Right hindlimb (tissue), 1 donor: ENCODE measurements at places on chromosomes 6 and 20.

DNA sequence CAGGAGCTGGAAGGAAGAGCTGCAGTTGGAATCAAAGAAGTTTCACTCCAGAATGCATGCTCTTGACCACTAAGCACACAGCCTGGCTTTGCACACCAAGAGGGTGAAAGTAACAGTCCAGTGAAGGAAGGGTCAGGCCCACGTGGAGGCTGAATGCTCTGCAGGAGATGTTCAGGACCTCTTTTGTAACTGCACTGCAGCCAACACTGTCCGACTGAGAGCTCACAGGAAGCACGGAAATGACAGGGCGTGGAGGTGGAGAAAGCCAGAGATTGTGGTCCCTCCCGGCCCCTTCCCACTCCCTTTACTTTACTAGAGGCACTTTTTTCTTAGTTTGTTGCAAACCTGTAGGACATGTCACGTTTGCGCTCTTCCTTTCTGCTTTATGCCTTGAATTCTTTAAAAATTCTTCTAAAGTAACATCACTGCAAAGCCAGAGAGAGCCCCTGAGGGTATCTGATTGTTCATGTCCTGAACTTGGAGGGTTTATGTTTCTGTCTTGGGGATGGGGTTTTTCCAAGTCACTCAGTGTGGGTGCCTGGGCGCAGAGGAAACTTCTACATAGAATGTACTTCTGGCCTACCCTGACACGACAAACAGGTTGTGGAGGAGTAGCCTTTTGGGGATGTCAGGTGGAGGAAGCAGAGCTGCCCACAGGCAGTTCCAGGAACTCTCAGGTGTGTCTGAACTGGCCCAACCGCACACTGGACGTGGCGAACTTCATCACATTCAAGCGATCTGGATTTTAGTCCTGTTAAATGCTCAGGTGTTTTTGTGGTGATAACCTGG, 40.9 kb downstream of the JAG1 start:
- DNase-seq = peak; percentile 45

DNA sequence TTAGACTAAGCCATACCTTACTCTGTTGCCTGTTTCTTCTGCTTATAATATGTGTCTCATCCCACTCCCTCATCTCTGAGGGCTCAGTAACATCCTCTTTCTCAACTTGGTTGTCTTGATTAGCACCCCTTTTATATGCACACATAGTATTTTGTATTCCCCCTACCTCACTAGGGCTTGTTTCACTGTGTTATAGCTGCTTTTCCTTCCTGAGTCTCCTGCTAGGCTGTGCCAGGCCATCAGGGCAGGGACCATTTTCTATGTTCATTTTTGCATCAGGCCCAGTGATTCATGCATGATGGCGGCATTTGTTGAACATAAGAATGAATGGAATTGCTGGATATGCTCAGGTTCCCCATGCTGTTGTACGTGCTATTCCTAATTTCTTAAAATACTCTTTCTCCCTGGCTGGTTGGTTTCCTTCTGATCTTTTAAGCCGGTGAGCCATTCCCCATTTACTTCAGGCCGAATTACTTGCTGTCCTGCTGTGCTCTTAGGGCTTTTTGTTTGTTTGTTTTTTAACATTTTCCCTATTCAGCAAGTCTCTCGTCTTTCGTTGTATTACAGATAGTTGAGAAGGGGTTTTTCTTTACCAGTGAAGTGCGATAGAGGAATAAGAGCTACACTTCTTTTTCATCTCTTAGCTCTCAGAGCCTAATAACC, 183.2 kb downstream of the CARMIL1 start:
- no peak for DNase-seq

DNA sequence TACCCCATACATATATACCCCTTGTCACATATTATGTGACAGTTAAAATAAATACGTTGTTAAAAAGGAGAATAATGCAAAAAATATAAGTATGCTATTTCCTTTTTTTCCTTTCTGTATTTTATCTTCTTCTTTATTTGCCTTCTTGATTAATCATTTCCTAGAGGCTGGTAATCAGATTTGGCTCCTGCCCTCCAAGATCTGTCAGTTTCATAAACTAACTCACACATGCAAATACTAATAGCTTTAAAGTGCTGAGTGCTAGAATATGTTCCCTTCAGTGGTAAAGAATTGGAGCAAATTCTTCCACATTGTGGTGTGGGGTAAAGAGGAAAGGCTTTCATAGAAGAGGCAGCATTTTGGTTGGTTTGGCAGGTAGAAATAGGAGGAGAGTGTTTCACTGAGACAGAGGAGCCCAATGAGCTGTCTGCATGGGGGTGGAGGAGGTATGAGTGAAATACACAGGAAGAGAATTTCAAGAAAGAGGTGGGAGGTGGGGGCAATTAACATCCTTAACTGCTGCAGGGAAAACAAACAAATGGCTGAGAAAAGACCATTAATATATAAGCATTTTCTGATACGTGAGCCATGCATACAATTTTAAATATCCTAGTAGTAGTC, 523.9 kb downstream of the BMP2 start:
- no peak for DNase-seq

DNA sequence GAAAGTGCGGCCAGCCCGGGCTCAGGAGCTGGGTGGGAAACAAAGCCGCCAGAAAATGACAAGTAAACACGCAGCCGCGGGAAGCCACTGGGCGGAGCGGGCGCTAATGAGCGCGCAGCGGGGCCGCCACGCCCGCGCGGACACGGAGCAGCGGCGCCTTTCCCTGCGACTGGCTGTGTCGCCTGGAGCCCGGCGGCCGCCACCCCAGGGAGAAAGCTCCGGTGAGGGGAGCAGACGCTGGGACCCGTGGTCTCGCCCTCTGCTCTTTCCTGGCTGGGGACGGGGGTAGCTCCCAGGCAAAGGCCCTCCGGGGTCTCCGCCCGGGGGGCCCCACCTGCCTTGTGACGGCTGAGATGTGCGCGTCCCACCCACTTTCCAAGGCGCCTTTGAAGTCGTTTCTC, 54.9 kb downstream of the PRR18 start:
- DNase-seq = peak; percentile 40

DNA sequence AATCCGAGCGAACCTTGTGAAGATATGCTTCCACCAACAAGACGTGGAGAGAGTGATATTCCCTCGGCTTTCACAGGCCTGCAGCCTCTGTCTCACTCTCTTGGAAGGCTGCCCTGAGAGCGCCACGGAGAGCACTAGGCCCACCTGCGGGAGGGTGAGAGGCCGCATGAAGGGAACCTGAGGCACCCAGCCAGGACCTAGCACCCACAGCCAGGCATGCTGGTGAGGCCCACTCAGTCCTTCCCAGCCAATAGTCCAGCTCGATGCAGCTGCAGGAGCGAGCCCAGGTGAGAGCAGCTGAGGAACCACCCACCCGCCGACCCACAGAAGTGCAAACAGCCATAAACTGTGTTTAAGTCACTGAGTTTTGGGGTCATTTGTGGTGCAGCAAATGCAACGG, 227.2 kb downstream of the QKI start:
- no peak for DNase-seq

- DNase-seq = peak; percentile 80
These were observed 2.0 kb downstream of the TBX18 start for GRCh38 chr6:84762220-84763002.

DNA sequence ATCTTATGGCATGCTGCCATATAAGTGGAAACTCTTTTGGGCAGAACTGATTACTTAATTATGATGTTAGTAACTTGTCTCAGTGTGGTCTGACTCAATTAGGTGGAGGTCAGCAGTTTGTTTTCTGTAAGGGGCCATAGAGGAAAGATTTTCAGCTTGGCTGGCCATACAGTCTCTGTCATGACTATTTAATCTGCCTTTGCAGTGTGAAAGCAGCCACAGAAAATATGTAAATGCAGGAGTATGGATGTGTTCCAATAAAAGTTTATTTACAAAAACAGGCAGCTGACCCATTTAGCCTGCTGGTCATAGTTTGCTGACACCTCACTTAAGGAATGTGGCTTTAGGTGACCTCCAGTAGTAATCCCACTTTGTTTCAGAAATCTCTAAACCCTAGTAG, 700.7 kb downstream of the EPM2A start:
- DNase-seq = no peak

DNA sequence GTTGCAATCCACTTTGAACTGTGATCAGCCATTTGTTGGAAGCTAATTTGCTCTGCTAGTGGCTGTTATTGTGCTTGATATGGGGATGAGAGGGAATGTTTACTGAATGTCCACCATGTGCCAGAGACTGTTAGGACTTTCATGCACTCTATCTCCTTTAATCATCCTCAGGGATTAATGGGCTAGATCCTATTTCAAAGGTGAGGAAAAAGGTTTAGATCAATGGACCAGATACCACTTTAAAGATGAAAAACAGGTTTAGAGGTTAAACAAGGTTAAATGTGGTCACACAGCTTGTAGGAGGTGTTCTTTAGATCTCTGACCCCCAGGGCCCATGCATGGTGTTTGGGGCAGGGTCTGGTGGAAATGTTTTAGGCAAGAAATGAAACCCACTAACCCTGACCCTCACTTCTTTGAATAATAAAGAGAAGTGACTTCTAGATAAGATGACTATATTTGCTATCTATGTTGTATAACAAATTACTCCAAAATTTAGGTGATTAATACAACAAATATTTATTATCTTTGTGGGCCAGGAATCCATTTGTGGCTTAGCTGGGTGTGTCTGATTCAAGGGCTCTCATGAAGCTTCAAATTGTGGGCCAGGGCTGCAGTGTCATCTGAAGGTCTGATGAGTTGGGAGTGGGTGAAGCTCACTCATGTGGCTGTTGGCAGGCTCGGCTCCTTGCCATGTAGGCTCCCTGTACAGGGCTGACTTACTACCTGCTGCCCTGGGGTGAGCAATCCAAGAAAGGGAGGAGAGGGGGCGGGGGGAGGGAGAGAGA, 127.8 kb upstream of the FOXA2 start:
- DNase-seq = no peak

GRCh38 chr6:160960839-160961238, 30.7 kb upstream of the MAP3K4 start:
- DNase-seq = no peak

GRCh38 chr6:107786709-107787588, 37.2 kb downstream of the SCML4 start:
- peak; percentile 83 for DNase-seq

DNA sequence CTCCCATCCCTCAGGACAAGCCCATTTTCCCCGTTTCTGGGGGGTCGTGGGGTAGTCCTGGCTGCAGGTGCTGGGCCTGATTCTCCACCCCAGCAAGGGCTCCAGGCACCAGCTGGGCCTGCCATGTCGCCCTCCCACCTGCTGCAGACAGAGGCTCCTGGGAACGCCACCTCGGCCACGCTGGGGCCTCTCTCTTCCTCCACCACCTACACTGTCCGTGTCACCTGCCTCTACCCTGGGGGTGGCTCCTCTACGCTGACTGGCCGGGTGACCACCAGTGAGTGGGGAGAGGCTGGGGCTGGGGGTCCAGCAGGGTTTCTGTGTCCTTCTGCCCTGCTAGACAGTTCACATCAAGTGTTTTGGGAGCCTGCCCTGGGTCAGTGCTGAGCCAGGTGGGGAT, 19.3 kb downstream of the COL20A1 start:
- DNase-seq = no peak

DNA sequence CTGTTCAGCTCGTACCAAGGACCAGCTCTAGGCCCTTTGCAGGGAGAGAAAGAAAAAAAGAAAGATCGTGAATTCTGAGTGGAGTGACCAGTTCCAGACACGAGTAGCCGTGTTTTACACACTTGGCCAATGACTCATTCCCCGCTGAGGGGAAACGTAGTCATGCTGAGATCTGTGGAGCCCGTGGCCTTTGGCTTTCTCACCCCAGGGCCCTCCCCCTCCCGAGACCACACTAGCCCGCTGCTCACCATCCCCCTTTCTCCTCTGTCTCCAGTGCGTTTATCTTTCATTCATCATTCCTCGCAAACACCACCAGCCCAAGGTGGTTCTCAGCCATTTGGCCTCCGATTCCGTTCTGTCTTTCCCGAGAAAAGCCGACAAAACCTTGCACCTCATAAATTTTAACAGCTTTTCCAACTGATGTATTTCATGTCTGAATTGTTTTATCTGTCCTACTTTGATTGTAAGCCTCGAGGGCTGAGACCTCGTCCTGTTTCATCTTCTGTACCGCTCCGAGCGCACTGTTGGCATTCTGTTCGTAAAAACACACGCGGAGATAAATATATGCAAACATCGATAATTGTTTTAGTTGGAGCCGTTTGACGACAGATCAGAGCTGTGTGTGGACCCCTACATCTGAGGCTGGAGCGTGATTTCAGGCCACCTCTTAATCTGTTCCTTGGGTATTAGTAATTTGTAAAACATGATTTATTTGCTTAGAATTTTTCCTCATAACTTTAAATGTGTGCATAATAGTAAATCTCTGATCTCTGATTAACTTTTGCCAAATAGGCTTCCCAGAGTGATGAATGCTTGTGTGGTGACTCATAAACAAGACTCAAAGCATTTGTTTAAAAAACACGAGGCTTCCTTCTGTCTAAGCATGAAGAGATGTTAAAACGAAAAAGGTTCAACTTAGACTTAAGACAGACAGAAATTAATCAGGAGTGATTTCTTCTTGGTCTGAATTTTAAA, 336.6 kb downstream of the CDH4 start:
- DNase-seq = no peak

DNA sequence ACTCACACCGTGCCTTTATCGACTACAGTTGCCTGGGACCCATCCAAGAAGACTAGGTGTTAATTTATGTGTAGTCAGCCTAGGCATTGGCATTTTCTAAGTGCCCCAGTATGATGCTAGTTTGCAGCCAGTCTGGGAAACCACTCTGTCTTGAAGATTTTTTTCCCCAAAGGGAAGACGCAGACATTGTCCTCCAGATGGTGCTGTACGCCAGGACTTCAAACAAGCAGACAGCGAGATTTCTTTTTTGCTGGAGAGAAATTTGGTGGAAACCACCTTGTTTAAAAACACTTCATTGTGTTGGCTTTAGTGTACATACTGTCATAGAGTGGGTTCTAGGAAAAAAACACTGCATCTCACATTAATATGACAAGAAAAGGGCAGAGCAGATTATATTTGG, 30.0 kb downstream of the ALDH5A1 start:
- DNase-seq = no peak

DNA sequence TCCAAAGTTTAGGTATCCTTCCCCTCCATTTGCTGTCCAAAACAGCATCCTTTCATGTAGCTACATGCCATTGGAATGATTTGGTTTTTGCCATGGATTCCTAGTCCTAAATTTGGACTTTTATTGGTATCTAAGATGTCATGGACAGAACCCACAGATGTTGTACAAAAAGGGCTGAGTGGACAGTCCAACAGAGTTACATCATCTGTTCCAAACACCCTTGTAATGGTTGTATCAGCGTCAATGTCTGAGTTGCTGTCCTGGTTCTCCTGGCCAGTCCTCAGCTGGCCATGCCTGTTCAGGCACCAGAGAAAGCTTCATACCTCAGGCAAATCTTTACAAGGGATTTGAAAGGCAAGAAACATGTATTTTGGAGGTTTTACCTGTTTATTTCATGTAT, 191.3 kb downstream of the ESR1 start:
- DNase-seq = no peak

- no peak for DNase-seq
These were observed 7.1 kb upstream of the UST start for GRCh38 chr6:148739822-148740128.

- DNase-seq = no peak
These were observed 215.0 kb upstream of the SHLD1 start for GRCh38 chr20:5535125-5535756.

- no peak for DNase-seq
These were observed 617.0 kb upstream of the ARID1B start for GRCh38 chr6:156160007-156160794.
